AG09309 (cell line): ENCODE measurements at places on chromosomes 16 and 17.

- DNase-seq = no peak
These were observed 25.1 kb downstream of the RFFL start for GRCh38 chr17:35038453-35038852.

GRCh38 chr16:58513874-58514273, 1.4 kb upstream of the SETD6 start:
- no peak for DNase-seq

DNA sequence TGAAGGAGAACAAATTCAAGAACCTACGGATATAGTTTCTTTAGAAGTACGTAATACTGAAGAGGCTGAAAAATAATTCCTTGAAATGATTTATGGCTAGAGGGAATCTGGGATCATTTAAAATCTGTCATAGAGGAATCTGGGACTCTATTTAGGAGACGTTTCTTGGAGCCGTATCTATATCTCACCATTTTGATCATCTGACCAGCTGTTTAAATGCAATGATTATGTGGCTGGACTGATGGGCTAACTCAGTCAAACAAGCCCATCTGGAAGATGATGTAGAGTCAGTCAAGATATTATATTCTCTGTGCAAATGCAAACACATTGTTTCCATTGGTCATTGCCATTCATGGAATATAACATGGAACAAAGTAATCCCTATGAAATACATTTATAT, 467.7 kb upstream of the ZFHX3 start:
- no peak for DNase-seq

DNA sequence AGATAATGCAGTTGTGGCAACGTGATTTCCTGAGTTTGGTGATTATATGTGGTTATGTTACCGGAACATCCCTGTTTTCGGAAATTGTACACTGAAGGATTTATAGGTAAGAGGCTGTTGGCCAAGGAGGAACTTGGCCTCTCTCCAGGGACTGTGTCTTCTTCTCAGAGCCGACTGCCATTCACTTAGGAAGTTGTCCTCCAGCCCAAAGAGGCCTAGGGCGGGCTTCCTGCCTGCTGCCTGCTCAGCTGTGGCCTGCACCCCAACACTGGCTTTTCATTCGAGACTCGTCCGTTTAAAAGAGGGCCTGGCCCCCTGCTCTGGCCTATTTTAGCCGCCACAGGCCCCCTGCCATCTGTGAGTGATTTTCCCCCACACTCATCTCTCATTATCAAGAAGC, 64.3 kb downstream of the ZDHHC7 start:
- DNase-seq = no peak

DNA sequence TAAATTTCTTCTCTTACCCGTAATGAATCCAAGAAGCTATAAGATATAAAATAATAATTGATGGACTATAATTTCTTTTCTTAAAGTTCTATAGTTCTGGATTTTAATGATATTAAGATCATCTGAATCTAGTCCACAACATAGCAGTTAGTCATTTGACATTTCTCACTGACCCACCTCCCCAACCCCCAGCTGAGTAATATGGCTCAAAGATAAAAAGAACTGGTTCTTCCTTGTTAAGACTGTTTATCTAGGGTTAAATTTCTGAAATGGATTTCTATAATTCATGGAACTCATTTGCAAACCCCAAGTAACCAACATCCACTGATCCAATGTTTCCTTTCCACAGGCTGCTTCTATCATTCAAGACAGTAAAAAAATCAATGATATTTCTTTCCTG, 133.9 kb upstream of the SOX9 start:
- DNase-seq = no peak

GRCh38 chr16:29975134-29975538, 1.5 kb downstream of the TAOK2 start:
- no peak for DNase-seq

- no peak for DNase-seq
These were observed 86.8 kb upstream of the SOX9 start for GRCh38 chr17:72034000-72034399.

DNA sequence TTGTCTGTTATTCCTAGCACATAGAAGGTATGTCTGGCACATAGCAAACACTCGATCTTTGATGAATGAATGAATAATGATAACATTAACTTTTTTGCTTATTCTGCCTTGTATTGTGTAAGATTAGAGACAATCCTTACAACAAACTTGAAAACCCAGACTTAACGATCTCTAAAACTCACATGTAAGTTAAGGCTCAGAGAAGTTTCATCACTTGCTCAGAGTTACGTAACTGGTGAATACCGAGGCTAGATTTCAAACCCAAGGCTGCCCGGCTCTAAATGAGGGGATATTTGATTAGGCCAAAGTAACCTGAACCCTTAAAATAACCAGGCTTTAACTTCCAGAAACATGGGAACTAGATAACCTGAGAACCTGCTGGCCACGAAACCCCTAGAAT, 22.3 kb downstream of the CAPNS2 start:
- DNase-seq = no peak

DNA sequence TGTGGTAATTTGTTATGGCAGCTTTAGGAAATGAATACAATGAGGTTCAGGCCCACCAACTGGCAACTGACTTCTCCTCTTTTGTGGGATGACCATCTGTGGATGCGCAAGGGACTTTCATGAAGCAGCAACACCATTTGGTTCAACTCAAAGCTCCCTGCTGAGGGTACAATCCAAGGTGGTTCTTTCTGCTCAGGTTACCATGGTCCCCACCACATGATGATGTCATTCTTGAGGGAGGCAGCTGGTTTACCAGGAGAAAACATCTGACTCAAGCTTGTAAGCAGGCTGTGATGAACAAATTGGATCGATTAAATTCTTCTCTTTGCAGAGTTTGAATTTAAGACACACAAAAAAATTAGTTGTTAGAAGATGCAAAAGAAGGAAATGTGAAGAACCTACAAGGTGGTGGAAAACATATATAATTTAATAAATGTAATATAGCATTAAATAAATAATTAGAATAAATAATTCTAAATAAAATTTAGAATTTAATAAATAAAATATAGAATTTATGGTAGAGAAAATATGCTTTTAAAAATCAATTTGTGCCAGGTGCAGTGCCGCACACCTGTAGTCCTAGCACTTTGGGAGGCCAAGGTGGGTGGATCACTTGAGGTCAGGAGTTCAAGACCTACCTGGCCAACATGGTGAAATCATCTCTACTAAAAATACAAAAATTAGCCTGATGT, 67.6 kb upstream of the ANKFN1 start:
- DNase-seq = no peak

DNA sequence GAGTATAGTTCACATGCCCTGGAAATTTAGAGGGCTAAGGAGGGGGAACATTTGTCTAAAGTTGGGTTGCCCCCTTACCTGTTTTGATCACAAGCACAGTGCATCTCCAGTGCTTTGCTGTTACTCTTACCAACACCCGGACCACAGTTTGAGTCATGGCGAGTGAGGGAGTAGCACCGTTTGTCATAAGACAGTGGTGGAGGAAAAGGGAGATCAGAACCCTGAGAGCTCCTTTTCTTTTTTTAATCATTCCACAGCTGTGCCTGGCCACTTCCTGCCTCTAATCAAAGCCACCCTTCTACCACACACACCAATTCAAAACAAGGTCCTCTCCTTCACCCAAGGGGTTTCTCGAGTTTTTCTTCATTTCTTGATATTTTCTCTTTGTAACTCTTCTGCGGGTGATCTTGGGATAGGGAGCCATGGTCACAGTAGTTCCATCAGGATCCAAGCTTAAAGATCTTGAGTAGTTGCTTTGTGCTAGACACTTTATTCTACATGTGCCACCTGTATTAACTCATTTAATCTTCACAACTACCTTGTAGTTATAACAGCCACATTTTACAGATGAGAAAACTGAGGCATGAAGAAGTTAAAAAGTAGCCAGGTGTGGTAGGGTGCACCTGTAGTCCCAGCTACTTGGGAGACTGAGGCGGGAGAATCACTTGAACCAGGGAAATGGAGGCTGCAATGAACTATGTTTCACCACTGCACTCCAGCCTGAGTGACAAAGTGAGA, 5.0 kb upstream of the MYL4 start:
- no peak for DNase-seq

DNA sequence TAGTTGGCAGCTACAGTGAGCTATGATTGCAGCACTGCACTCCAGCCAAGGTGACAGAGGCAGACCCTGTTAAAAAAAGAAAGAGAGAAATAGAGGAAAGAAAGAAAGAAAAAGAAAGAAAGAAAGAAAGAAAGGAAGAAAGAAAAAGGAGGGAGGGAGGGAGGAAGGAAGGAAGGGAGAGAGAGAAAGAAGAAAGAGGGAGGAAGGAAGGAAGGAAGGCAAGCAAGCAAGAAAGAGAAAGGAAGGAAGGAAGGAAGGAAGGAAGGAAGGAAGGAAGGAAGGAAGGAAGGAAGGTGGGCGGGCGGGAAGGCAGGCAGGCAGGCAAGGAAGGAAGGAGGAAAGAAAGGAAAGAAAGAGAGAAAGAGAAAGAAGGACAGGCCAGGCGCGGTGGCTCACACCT, 1.0 kb upstream of the SCNN1G start:
- DNase-seq = no peak

DNA sequence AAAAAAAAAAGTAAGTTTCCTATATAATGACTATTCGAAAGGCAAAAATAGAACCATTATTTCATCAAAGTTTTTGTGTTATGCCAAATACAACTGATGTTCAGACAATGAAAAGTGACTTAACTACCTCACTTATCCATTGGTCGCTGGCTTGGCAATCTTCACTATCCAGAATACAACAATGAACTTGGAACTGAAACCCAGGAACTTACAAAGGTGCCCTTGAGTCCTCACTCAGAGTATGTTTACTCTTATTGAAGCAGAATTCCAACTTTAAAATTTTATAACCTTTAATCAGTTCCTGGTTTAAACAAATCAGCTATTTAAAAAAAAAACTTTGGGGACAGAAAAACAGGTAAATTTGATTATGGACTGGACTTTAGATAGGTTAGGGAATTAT, 34.1 kb downstream of the HELZ start:
- DNase-seq = no peak

GRCh38 chr16:74321356-74321755, 24.7 kb downstream of the PSMD7 start:
- DNase-seq = no peak

- no peak for DNase-seq
These were observed 30.3 kb downstream of the MMD start for GRCh38 chr17:55391244-55391757.

DNA sequence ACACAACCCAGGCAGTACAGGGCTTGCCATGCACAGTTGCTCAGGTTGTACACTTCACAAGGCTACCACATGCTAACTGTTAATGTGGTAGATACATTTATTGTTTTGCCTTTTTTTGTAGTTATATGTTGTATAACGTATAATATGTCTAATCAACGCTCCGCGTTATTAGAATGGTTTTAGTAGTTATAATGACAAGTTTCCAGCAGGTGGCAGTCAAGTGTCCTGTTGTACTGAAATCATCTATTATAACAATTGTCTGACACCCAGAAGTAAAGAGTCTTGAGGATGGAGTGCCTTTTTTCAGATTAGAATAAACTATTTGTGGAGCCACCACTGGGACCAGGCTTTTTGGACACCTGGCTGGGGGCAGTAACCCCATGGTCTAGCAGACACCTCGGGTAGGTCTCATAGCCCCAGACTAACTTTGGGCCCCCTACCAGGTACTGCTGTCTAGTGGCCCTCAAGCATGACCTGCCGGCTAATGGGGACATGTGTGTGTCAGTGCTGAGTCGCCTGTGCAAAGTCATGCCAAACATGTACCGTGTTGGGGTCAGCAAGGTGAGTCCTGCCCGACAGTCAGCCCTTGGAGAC, 32.8 kb downstream of the MYO15A start:
- peak; percentile 16 for DNase-seq

- peak; percentile 86 for DNase-seq
These were observed 75.8 kb upstream of the ZNF469 start for GRCh38 chr16:88306860-88307545.

- DNase-seq = no peak
These were observed 709 bp upstream of the CD300LG start for GRCh38 chr17:43846221-43846712.

GRCh38 chr17:57034807-57035754, 50.0 kb upstream of the AKAP1 start:
- no peak for DNase-seq

DNA sequence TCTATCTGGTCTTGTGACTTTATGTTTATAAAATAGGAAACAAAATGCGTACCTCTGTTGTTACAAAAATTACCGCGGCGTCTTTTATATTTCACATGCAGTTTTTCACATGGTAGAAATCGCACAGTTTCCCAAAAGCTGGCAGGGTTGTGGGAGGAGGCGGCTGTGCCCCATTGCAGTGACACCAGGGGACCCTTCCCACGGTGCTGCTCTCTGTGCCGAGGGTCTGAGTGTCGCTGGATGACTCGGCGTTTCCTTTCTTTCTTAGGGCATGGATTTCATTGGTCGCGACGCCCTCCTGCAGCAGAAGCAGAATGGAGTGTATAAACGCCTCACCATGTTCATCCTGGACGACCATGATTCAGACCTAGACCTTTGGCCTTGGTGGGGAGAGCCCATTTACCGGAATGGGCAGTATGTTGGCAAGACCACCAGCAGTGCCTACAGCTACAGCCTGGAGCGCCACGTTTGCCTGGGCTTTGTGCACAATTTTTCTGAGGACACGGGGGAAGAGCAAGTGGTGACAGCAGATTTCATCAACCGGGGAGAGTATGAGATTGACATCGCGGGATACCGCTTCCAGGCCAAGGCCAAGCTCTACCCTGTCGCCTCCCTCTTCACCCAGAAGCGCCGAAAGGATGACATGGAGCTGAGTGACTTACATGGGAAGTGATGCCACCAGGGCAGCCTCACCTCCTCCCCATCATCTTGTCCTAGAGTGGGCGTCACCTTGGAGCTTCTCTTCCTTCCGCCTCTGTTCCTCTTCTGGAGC, 17.2 kb upstream of the CLEC18C start:
- DNase-seq = no peak

GRCh38 chr17:78665952-78666920, 89.0 kb upstream of the DNAH17 start:
- no peak for DNase-seq

DNA sequence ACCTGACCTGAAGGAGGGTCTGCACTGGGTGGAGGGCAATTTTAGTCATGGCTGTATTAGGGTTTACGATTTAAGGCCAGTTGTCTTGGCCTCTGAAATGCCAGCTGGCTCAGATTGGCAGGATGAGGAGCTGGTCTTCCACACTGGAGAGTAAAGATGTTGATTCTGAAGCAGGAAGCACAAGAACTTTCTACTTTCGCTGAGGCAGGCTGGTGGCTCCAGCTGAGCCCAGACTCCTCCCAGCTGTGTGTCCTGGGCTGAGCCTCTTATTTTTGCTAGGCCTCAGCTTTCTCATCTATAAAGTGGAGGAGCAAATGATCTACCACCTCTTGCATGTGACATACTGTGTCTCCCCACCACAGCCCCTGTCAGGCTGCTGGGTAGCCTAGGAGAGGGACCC, 74.4 kb downstream of the MRM1 start:
- no peak for DNase-seq

- DNase-seq = no peak
These were observed 7.8 kb downstream of the PIGS start for GRCh38 chr17:28563475-28563874.

GRCh38 chr16:3190949-3191353, 2.9 kb downstream of the OR1F1 start:
- no peak for DNase-seq

- no peak for DNase-seq
These were observed 51.8 kb upstream of the GPRC5B start for GRCh38 chr16:19936441-19936840.
